ENCODE measurements at places on chromosomes 1 and 21. TPM values are rescaled to one million over a fixed set of nuclear protein-coding genes. Genes with fewer than 3 reads are reported as not detected.
A peak's percentile ranks its signal among the peaks of the same experiment; 100 is the strongest.

- no peak for DNase-seq
These were observed 398.3 kb downstream of the SEC16B start for GRCh38 chr1:177571485-177572076.

The URB2 gene
- 5.7 TPM for total RNA-seq

DNA sequence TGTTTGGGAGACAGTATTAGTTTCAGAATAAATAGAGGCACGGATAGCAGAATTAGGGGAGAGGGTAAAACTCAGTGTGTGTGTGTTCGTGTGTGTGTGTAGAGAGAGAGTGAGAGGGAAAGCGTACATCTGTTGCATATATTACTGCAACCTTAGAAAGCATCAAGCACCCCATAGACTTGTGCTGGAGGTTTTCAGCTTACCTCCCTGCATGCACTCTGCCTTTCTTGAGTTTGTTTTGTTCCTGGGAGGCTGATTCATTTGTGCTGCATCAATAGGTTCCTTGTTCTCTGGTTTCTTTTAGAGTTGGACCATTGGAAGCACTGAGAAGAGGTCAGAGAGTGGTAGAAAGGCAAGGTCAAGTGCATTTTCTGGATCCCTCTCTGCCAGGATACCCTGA is 104.4 kb upstream of the KCNK1 start:
- no peak for DNase-seq

The NHLH1 gene
- 0.12 TPM for total RNA-seq

DNA sequence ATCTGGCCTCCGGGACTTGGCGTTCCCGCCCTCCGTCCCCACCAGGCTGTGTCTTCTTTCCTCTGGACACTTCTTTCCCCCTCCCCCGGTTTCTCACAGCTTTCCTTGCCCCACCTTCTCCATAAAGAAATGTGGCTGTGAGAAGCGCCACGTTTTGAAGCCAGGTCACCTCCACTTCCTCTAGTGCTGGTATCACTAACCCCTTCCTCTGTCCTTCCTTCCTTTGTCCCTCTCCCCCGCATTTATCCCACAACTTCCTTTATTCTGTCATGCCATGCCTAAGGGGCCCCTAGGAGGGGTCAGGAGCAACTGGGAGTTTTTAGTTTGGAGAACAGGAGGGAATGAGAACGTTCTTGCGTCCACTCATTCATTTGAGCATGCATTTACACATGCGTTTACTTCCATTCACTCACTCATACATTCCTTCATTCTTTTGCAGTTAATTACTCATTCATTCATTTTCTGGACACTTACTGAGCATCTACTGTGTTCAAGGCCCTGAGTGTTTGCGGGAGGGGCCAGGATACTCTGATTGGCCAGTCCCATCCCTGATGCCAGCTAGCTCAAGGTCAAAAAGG is 5.0 kb upstream of the ACOT11 start:
- no peak for DNase-seq

- DNase-seq, result no peak
These were observed 75.7 kb downstream of the UCHL5 start for GRCh38 chr1:192983349-192983980.

- no peak for DNase-seq
These were observed 362 bp upstream of the ROR1 start for GRCh38 chr1:63773496-63773814.

DNA sequence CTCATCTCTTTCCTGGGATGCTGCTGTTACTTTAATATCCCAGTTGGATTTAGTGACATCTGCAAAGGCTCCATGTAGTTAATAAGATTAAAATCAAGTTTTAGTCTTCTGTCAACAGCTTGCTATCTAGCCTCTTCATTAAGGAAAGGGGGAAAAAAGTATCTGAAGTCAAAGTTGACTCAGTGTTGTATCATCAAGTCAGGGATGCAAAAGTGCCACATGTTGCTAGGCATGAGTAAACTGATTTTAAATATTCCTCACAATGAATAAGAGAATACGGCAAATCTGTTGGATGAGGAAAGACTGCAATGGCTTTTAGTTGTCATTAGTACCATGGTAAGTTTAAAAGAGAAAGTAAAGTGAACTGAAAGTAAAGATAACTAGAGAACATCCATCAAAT is 383.2 kb upstream of the ZRANB2 start:
- no peak for DNase-seq

DNA sequence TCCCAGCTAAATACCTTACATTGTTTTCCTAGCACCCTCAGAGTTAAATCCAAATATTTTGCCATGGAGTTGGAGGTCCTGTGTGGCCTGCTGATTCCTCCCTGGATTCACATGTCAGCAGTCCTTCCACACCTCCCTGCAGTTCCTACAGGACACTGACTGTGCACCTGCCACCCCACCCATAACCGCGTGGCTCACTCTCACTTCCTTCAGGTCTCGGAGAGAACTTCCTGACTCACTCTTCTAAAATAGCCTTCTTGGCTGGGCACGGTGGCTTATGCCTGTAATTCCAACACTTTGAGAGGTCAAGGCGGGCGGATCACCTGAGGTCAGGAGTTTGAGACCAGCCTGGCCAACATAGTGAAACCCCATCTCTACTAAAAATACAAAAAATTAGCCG is 8.4 kb upstream of the CAMTA1 start:
- peak; percentile 35 for DNase-seq

DNA sequence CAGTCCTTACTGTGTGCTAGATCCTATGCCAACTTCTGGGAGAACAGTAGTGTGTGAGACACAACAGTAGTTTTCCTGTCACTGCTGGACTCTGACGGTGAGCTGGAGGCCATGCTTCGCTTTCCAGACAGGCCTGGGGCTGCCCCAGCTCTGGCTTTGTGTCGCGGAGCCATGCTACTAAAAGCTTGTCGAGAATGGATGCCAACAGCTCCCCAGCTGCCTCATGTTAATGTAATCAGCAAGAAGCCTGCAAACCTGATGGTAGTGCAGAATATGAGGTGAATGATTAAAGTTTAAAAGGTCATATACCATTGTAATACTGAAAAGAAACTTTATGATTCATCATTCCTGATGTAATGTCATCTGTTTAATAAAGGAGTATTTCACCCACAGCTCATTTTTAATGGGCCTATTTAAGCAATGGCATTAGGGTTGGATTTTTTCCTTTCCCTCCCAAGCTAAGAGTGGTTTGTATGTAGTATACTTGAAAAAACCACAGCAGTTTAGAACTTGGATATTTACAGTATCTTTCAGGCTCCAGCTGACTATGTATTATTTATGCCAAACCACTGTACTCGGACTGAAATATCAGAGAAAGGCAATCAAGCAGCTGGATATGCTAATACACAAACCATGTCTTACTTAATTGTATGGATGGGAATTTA is 343.0 kb downstream of the NUF2 start:
- DNase-seq, result no peak

The DMBX1 gene
- not detected for total RNA-seq

DNA sequence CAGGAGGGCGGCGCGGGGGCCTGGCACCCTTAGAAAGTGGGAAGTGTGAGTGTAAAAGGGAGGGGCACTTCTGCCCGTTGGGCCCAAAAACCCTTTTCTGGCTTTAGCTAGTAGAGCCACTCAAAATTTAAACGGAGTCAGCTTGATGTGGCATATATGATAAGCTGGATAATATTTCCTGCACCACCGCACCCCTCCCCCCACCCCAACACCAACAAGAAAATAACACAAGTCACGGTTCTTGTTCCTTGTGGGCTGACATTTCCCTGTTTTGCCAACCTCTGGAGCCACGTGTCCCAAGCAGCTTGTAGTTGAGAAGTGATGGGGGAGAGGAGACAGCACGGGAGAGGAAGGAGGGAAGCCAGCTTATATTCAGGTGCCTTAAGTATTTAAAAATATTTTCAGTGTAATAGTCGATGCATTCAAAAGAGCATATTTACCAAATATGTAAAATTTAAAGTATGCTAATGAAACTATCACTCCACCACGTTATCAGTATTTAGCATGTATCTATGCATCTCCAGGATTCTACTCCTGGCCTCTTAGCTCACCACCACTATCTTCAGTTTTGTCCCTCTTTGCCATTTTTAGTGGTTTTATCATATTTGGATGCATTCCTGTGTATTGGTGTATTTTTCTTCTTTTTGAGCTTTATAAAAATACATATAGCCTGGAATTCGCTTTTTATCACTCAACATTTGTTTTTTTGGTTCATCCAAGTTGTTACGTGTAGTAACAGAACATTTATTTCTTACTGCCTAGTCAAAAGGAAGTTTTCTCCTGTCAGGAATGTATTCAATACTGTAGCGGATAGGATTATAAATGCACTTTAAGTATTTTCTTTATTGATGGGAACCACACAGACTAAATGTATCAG is 773 bp upstream of the DDX59 start:
- peak; percentile 61 for DNase-seq

The TMEM61 gene
- 11.0 TPM for total RNA-seq

GRCh38 chr21:14071902-14072734 is 138.6 kb downstream of the LIPI start:
- DNase-seq, result no peak

- DNase-seq, result no peak
These were observed 12.8 kb downstream of the OTUD7B start for GRCh38 chr1:149997585-149998262.

The SHISA4 gene
- total RNA-seq, result 2.0 TPM

- peak; percentile 44 for DNase-seq
These were observed 682 bp downstream of the SUCO start for GRCh38 chr1:172533513-172534151.

The TMEM35B gene
- 19.3 TPM for total RNA-seq
